NCI-H226 (cell line): ENCODE measurements at places on chromosomes 2 and 18.

GRCh38 chr18:38087538-38087937, 521.9 kb upstream of the CELF4 start:
- DNase-seq = no peak

DNA sequence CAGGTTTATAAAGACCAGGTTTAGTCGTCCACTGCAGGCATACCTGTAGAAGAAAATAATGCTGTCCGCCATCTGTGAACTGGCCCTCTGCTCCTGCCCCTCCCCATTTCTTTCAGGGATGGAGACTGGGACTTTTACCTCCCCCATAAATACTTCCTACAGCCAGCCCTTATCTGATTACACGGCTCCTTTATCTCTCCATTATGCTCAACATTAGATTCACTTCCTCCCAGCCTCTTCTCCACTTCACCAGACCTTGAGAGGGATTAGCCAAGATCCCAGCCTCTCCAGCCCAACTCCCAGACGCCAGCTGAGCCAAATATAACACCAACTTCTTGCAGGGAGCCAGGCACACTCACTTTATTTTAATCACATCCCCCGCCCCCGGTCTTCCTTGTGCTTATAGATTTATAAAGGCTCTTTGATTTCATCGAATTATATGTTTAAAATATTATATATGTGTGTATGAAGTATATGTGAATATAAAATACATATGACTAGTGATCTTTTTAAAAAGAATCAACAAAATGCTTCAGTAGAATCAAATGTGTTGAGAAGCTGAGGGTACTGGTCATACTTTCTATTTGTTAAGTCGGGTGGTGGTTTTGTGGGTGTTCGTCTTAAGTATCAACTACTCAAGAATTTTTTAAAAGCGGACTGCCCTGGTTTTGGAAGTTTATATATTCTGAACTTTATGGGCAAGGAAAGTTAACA, 81.0 kb downstream of the SPRED2 start:
- DNase-seq = peak; percentile 30

DNA sequence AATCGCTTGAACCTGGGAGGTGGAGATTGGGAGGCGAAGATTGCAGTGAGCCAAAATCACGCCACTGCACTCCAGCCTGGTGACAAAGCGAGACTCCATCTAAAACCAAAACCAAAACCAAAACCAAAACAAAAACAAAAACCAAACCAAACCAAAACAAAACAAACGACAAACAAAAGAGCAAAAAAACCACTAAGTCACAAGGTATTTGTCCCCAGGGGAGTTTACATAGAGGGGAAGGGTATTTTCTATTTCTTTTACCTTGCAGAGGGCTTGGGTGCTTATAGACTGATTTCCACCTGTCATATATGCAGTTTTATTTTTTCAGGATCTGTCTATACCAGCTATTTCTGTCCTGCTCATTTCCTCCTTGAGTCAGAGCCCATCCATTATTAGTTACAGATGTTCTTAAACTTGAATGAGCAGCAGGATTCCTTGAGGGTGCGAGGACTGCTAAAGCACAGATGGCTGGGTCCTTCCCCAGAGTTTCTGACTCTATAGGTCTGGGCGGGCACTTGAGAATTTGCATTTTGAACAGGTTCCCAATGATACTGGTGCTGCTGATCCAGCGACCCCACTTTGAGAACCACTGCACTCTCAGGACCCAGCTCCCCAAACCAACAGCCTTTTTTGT, 102.2 kb upstream of the UXS1 start:
- DNase-seq = no peak

GRCh38 chr2:14127765-14128164, 504.8 kb upstream of the LRATD1 start:
- DNase-seq = no peak

DNA sequence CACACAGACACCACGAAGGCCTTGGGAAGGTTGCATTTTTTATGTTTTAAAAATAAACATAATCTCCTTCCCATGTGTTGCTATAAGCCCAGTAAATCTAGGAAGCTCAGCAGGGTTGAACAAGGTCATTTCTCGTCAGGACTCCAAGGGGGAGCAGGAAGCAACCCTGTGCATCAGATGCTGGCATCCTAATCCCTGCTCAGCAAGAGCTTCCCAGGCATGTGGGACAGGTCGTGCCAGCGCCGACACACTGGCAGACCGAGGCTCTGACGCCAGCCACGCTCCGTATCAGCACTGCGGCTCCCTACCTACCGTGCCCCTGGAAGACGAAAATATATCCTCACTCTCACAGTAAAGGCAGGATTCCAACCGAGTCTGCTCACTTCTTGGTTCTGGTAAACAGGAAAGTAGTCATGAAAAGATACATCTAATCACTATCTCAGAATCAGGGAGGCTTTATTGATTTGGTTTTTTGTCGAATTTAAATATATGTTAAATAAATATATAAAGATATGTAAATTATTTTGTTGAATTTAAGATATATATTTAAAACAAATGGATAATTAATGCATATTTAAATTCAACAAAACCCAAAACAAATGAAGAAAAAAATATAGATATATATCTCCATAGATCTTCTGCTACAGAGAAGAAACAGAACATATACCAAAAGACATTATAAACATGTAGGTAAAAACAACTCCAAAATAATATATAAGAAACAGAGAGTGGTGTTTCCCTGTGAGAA, 61.4 kb downstream of the TXNL1 start:
- no peak for DNase-seq

DNA sequence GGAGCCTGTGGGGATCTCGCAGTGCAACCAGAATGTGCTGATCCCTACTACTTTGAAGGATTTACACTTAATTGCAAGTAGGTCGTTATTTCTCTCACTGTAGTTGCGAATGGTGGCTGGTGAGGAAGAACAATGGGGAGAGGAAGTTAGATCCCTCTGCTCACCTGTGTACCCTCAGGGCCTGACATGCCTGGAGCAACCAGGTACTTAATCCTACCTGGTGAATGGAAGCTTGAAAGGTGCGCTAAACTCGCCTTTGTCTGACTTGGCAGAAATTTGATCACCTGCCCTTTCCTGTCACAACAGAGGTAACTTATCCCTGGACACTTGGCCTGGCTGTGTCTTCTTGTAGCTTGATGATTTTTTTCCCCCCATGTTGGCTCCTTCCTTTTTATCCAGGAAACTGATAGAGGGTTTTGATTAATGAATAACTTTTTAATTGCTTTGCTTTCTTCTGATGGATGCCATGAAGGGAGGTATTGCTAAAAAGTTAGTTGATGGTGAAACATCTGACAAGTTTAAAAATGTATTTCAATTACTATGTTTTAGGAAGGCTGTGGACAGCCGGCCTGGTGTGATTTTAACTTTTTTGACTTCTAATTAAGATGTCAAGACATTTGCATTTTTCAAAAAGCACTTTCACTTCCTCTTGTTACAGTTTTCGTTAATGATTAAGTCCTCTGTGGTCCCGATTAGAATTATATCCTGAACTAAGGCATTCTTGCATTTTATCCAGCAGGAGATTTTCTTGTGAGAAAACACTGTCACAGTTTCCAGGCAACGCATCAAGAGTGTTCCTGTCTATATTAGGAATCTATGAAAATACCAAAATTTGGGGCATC, 9.2 kb downstream of the SGPP2 start:
- DNase-seq = no peak

DNA sequence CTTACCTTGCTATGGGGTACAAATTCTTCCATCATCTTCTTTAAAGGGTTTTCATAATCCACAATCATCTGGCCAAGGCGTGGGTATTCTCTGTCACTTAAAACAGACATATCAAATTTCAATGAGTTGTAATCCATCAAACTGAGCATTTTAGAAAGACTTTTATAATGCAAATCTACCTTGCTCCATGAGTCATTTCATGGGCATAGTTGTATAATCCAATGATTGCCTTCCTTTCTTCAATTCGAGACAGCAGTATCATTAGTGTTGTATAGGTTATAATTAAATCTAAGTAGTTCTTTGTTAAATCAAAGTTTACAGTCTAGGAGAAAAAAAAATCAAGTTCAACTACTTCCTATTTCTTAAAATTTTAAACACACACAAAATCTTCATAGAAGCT, 36.3 kb downstream of the NCKAP1 start:
- DNase-seq = no peak

DNA sequence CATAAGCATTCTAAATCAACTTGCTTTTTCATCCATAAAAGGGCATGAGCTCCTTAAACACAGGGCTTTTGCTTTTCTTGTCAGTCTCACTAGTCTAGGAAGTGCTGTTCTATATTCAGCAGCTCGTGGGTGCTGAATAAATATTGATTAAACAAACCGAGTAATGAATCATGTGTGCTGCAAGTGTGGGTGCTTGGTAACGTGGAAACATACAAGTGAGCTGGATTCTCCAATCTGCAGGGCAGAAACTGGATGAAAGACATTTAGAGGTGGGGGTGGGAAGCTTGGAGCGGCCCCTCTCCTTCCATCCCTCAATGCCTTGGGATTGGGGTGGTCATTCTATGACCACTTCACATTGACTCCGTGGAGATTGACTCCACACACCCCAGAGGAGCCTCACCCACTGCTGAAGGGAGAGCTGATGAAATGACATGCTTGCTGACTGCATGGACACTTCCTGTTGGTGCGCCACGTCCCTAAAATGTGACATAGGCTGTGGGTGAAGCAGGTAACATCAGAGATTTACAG, 114.6 kb downstream of the DOCK10 start:
- no peak for DNase-seq

DNA sequence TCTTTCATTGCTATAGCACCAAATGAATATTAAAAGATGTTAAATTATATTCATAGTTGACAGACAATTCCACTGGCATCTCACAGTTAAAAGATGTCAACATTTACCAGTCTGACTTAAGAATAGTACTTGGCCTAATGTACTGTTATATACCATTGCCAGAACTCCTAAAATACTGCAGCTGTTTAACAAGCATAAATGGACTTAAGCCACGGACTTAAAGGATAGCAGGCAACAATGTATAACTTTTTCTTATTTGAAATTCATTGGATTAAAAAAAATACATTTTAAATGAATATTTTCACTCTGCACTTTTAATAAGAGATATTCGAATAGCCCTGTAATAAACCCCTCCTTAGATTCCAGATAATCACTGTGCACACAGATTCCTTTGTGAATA, 3.8 kb downstream of the TCF4 start:
- no peak for DNase-seq

- DNase-seq = no peak
These were observed 58.3 kb upstream of the UPP2 start for GRCh38 chr2:158043181-158043948.

GRCh38 chr2:63871864-63872263, 30.2 kb downstream of the UGP2 start:
- no peak for DNase-seq

- DNase-seq = peak; percentile 6
These were observed 56.1 kb upstream of the SLC35G4 start for GRCh38 chr18:11553098-11553940.

DNA sequence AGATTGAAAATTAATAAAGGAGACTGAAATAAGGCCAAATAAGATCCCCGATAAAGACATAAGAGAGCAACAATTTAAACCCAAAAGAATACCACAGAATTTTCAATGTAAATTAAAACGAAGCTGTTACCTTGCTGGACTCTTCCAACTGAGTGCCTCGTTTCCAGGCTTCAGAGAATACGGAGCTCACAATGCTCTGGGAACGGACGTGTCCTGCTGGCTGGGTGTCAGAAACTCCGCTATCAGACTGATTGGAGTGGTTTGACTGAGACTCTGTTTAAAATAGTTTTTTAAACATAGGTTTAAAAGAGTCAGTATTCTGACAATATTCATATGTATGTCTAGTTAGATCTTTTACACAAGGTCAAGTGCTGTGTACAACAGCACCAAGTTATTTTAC, 90.4 kb downstream of the RAPH1 start:
- DNase-seq = no peak

- peak; percentile 25 for DNase-seq
These were observed at the start of gene TET3 for GRCh38 chr2:73984203-73984921. TET3 (plus strand) TSS chr2:73984910; CDS start chr2:73986404, 1,494 bp downstream.

DNA sequence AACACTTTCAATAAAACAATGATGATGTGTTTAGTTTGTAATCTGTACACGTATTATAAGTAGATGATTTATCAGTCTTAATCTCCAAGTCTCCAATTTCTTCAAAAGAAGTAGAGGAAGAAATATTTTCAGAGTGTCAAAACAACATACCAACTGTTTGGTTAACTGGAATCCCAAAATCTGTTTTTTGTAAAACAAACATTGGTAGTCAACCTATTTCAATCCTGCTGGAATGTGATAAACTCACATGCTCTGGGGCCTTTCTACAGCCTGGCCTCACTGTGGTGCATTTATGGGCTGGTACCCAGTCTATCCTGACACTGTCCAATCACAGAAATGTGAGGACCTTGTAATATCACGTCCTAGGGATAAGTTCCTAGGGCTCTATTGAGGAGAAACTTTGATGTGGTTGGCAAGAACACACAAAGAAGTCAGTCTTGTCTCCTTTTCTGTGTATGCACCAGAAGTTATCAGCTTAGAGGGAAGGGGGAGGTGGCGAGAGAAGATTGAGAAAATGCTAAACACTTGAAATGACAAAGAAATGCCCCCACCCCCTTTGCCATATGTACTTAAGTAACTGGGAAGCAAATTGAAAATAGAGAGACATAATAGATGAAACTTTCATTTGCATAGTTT, 47.2 kb downstream of the PRKRA start:
- DNase-seq = no peak

DNA sequence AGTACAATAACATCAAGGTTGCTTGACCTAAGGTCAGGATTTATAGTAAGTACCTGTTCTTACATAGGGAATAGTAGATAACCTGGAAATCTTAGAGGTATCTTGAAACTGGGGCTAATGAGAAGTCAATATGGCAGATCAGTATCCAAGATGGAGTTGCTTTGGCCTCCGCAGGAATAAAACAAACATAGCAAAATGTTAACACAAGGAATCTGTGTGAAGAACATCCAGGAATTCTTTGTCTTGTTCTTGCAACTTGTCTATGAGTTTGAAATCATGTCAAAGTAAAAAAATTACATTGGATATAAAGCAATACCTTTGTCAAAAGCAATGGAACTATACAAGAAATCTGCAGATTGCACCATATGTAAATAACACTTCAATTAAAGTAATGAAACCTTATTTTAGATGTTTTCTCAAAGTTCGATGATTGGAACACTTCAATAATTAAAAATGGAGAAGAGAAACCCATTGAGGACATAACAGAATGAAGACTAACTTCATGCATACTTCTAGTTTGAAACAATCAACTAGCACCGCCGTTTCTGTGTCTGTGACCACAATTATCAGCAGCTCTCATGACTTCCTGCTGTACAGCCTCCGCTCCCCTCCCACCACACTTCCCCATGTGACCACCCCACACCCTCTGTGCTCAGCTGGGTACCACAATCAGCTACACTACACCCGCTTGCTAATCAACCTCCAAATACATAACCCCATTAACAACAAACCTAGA, 27.6 kb downstream of the C2orf76 start:
- DNase-seq = no peak

GRCh38 chr2:195322324-195322723, 334.7 kb upstream of the SLC39A10 start:
- DNase-seq = peak; percentile 65
